Activated CD8-positive, alpha-beta memory T cell treated with anti-CD3 and anti-CD28 coated beads, Interleukin-2, amount 10 ng/mL, durations not matched to agents 7 days and 5 days (primary cell): ENCODE measurements at places on chromosomes 11 and 22. TPM values are rescaled to one million over a fixed set of nuclear protein-coding genes. Genes with fewer than 3 reads are reported as not detected.

The PIH1D2 gene
- total RNA-seq, result not detected

GRCh38 chr22:47380692-47381091 lies 618.2 kb downstream of the TBC1D22A start:
- DNase-seq, result no peak

The FGF19 gene
- total RNA-seq, result not detected

- DNase-seq, result no peak
Measured at GRCh38 chr11:68762481-68762880, 11.2 kb upstream of the TESMIN start.

DNA sequence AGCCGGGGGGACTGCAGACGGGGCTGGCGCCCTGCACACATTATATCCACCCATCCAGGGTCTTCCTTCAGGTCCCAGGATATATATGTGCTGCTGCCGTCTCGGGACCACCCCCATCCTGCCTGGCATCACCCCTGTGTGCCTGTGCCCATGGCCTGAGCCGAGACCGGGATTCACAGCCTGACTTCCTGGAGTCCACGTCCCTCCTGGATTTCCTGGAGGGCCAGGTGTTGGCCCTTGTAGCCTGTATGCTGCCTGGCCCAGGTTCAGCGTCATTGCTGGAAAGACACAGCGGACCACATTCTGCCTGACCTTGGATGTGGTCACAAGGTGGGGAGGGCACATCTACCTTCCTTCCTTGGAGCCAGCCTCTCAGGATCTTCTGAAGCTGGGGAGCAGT lies 551.1 kb downstream of the BRD1 start:
- DNase-seq, result no peak

DNA sequence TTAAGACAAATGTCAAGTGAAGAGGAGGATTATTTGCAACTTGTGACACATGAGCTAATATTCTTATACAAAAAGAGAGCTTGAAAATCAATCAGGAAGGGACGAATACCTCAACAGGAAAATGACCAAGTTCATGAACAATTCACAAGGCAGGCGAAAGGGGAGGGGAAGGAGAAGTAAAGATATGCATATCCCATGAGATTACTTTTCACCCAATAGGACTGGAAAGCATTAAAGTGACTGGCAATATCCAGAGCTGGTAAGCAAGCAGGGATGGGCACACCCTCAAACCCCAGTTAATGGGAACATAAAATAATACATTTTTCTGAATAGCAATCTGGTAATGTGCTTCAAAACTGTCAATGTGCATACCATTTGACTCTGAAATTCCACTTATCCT lies 129.5 kb downstream of the SLC1A2 start:
- DNase-seq, result no peak

- DNase-seq, result no peak
Measured at GRCh38 chr11:115700496-115700895, 196.3 kb upstream of the CADM1 start.

DNA sequence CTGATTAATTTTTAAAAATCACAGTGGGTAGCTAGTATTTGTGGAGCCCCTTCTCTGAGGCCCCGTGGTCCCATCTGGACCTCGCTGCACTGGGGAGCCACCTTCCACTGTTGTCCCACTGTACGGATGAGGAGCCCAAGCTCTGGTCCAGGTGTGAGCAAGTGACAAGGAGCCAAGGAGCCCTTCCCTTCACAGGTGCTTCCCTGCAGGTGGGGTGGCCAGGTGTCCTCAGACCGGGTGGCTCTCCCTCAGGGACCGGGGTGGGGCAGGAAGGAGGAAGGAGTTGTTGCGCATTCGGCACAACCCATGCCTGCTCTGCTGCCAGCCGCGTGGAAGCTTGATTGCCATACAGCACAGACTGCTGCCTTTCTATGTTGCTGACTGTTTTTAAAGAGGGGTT lies 10.4 kb upstream of the SEPTIN5 start:
- DNase-seq, result no peak

The OR52K2 gene
- total RNA-seq, result not detected

The SLC17A6 gene
- not detected for total RNA-seq

The NADSYN1 gene
- 134 TPM for total RNA-seq

- no peak for DNase-seq
Measured at GRCh38 chr11:44139565-44140330, 44.3 kb downstream of the EXT2 start.

DNA sequence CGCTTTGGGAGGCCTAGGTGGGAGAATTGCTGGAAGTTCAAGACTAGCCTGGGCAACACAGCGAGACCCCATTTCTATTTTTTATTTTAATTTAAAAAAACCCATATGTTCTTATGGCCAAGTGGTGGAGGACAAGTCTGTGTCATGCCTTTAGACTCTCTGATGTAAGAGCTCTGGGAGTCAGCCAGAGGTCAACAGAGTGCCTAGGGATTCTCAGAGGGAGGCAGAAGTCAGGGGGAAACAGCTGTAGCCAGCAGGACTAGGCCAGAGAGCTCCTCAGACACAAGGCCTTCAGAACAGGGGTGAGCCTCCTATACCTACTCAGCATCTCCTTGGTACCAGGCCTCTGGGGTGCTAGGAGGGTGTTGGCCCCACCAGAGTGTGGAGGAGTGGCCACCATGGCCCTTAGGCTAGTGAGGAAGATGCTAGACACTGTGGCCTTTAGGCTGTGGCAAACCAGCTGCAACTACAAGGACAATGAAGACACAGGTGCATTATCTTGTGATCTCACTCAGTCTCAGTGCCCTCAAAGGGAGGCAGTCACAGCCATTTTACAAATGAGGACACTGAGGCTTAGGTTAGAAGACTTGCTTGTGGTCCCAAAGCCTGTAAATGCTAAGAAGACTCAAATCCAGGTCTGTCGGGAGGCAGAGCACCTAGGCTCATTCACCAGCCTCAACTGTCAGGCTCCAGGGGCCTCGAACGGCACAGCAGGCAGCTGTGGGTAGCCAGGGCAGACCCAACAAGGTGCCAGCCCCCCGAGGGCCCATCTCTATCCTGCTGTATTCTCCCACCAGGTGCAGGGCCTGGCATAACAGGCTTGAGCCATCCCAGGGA lies 5.0 kb downstream of the ZP1 start:
- no peak for DNase-seq

- no peak for DNase-seq
Measured at GRCh38 chr11:96899971-96900370, 510.2 kb downstream of the JRKL start.

The PGA3 gene
- total RNA-seq, result not detected

DNA sequence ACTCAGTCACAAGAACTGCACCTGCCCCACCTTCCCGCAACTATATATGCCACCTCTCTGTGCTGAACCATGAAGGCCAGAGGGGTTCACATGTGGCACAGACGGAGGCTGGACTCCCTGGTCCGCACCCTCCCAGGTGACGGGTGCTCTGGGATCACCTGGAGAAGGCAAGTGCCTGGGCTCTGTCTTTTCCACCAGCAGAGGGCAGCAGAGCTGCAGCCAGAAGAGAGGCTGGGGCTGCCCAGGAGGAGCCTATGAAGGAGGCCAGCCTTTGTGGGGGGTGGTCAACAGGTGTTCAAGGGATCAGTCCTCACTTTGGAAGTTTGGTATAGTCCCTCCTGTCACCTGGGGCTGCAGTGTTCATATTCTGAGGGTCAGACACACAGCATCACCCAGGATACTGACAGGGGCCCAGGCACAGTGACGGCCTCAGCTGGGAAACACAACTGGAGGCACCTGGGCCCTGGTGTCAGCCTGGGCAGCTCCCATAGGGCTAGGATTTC lies 39.2 kb upstream of the IGLL5 start:
- DNase-seq, result peak; percentile 77

The ACTN3 gene
- 0.40 TPM for total RNA-seq

The HEPN1 gene
- total RNA-seq, result not detected

The ARHGAP20 gene
- total RNA-seq, result 0.18 TPM

DNA sequence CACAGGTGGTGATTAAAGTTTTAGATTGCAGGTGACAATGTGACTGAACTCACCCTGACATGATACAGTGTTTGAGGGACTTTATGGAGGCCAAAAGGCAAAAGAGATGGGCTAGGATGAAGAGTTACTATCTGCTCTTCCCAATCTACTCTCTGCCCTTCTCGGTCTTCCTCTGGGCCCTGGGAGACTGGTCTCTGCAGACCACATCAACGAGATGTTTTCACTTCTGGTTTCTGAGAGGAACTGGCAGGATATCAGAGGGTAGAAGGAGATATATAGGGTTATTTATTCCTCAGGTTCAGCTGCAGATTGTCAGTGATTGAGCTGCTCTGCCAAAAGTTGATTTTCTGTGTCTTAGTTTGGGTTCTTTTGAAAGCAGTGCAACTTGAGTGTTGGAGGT lies 32.4 kb upstream of the CD44 start:
- DNase-seq, result no peak

The MUC15 gene
- not detected for total RNA-seq

DNA sequence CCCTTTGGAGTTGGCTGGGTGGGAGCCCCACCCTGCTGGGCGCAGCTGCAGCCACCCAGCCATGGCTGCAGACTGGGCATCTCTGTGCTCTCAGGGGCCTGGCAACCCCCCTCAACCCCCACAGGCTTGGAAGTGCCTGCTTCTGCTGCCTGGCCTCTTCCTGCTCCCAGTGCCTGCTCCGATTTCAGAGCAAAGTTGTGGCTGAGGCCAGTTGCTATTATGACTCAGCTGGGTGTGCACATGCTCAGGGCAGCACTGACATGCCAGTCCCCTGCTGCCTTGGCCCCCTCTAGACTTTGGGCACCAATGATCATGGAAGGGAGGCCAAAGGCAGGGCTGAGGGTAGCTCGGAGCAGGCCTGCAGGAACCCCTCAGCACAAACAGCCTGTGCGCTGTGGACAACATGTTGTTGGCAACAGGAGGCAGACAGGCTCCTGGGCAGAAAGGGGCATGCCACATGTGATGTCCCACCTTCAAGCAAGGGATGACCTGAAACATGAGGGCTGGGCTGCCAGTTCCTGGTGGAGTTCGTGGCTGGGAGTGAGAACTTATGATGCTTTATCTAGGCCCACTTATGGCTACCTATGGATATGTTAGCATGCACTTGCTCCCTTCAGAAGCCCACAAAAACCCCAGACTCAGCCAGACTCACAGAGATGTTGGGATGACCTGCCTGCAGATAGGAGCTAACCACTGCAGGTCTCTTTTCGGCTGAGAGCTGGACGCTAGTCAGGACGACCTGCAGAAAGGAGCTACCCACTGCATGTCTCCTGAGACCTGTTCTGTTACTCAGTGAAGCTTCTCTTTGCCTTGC lies 96.4 kb upstream of the AMOTL1 start:
- DNase-seq, result no peak

The CSTF3 gene
- 32.2 TPM for total RNA-seq

- DNase-seq, result no peak
Measured at GRCh38 chr11:117074119-117074518, 24.1 kb downstream of the SIK3 start.

DNA sequence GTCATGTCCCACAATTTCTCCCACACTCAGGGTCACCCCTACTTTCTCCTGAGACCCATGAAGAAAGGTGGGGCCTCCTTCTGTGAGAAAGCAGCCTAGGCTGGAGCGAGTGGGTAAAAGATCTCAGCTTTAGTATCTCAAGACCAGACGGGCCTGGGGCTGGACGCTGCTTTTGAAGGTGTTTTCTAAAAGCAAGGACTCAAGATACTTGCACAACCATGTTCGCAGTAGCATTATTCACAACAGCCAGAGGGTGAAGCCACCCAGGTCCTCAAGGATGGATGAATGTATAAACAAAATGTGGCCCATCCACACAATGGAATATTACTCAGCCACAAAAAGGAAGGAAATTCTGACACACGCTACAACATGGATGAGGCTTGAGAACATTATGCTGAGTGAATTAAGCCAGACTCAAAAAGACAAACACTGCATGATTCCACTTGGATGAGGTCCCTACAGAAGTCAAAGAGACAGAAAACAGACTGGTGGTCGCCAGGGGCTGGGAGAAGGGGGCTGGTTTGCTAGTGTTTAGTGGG lies 10.6 kb downstream of the SHANK2 start:
- DNase-seq, result no peak

DNA sequence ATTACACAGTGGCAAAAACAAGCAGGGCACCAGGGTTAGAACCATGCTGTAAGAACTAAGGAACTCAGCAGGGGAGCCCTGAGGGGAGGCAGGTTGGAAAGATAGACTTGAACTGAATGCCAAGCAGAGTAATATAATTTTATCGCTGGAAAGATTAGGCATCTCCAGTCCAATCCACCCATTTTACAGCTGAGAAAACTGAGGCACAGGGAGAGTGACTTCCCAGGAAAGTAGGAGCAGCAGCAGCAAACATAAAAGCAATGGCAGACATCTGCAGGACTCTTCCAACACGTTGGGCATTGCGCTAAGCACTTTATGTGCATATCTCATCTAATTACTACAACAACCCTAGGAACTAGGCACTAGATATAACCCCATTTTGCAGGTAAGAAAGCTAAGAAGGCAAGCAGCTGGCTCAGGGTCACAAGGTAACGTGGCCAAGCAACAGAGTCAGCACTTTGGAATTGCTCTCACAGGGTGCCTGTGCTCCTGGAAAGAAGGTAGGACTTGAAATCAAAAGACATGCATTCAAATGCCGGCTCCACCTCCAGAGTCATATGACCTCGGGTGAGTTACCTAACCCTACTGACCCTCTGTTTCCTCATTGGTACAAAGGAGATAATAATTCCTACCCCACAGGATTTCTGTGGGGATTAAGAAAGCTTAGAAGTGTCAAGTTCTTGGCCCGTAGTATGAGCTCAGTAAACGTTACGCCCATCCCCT lies 215.3 kb downstream of the BARX2 start:
- DNase-seq, result no peak

GRCh38 chr22:39134366-39135091 lies 18.0 kb downstream of the CBX7 start:
- no peak for DNase-seq

The EFCAB6 gene
- 0.32 TPM for total RNA-seq

The NCR3LG1 gene
- 0.91 TPM for total RNA-seq

The SCN4B gene
- not detected for total RNA-seq

The SORL1 gene
- total RNA-seq, result 38.6 TPM

DNA sequence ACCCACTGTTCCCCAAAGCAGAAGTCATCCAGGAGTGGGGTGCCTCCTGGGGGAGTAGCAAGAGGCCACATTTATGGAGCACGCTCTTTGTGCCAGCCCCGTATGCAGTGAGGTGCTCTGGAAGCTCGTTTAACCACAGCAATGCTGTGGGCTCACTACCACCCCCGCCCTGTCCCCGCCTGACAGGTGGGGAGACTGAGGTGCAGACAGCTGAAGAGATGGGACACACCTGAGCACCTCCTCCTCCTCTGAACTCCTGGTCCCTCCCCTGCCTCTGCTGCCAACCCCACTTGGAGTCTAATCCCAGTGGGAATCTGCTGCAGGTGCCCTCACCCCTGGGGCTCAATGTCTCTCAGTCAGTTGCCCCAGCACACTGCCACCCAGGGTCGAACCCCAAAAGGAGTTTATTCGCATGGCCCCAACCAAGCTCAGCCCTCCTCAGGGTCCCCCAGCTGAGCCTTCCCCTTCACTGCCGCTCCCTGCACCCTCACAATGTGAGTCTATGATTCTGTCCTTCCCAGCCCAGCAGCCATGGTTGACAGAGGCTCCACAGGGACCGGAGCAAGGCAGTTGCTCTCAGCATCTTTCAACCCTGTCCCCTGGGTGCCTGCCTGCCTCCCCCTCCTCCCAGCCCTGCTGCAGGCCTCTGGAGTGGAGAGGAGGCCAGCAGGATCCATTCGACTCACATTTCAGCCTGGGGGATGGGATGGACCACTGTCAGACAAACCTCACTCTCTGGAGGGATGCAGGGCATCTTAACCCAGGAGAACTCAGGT lies 13.3 kb upstream of the BCR start:
- DNase-seq, result no peak
